ENCODE measurements at places on chromosomes 16 and 17.

GRCh38 chr17:7836596-7837407, 2.8 kb downstream of the KDM6B start:
- peak overlapping the region; percentile 98 for H3K27ac ChIP-seq
- H3K4me3 ChIP-seq = no peak overlapping the region
- no peaks in the 10 kb centered on the region for H3K27me3 ChIP-seq
- peaks cover 56% of the 10 kb centered on the region for H3K4me1 ChIP-seq
- DNase-seq = peak; percentile 84

GRCh38 chr17:64158831-64159590, 29.1 kb upstream of the ERN1 start:
- no peak overlapping the region for H3K4me3 ChIP-seq
- no peak for DNase-seq
- H3K36me3 ChIP-seq = no peaks in the 10 kb centered on the region
- H3K4me1 ChIP-seq = peaks cover 5% of the 10 kb centered on the region

GRCh38 chr17:76260220-76260619, 4.9 kb upstream of the UBALD2 start:
- H3K36me3 ChIP-seq = no peaks in the 10 kb centered on the region
- H3K4me3 ChIP-seq = no peak overlapping the region
- DNase-seq = peak; percentile 8
- peaks cover 38% of the 10 kb centered on the region for H3K4me1 ChIP-seq

DNA sequence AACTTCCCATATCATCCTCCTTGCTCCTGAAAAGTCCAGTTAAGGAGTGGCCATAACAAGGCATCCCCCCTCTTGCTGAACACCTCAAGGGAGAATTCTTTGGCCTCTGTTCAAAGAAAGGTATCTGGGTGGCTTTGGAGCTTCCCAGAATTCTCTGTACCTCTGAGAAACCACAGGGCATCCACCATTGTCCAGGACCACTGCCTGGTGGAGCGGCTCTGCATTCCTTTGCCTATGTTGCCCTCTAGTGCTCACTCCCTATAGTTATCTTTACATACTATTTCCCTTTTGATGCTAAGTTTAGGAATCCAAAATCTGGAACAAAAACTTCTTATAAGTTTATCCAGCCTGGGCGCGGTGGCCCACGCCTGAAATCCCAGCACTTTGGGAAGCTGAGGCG, 30.3 kb downstream of the CHD9NB start:
- no peaks in the 10 kb centered on the region for H3K36me3 ChIP-seq
- H3K4me3 ChIP-seq = no peak overlapping the region
- no peak overlapping the region for H3K27ac ChIP-seq
- no peak for DNase-seq

GRCh38 chr17:75827308-75828075, 16.7 kb downstream of the UNC13D start:
- H3K4me3 ChIP-seq = no peak overlapping the region
- H3K36me3 ChIP-seq = peaks cover 28% of the 10 kb centered on the region
- peak overlapping the region; percentile 59 for H3K27ac ChIP-seq
- DNase-seq = peak; percentile 72
- no peaks in the 10 kb centered on the region for H3K27me3 ChIP-seq

- H3K4me1 ChIP-seq = peaks cover 19% of the 10 kb centered on the region
- H3K27me3 ChIP-seq = no peaks in the 10 kb centered on the region
- no peaks in the 10 kb centered on the region for H3K36me3 ChIP-seq
- peak within 1 kb of the TSS; percentile 9 for H3K27ac ChIP-seq
Observed at GRCh38 chr17:45432405-45433158, at the start of gene ARHGAP27. ARHGAP27 (minus strand) TSS chr17:45432870; CDS start chr17:45430279, 2,591 bp downstream.

DNA sequence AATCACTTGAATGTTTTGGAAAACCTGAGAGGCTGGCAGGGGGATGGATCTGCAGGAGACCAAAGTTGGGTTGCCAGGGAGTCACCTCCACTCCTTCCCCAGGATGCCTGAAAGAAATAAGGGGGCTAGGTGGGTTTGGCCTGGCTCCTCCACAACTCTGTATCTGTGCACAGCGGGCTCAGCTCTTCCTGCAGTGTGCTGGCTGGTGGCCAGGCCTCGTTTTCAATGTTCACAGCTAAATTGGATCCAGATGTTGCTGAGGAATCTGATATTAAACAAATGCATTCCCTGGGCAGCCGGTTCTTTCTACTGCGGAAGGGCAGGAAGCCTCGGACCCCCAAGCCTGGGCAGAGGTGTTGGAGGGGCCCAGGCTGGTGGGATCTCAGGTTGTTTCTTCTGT, 106.2 kb downstream of the N4BP1 start:
- DNase-seq = no peak
- H3K27ac ChIP-seq = no peak overlapping the region
- no peaks in the 10 kb centered on the region for H3K27me3 ChIP-seq
- H3K36me3 ChIP-seq = no peaks in the 10 kb centered on the region

DNA sequence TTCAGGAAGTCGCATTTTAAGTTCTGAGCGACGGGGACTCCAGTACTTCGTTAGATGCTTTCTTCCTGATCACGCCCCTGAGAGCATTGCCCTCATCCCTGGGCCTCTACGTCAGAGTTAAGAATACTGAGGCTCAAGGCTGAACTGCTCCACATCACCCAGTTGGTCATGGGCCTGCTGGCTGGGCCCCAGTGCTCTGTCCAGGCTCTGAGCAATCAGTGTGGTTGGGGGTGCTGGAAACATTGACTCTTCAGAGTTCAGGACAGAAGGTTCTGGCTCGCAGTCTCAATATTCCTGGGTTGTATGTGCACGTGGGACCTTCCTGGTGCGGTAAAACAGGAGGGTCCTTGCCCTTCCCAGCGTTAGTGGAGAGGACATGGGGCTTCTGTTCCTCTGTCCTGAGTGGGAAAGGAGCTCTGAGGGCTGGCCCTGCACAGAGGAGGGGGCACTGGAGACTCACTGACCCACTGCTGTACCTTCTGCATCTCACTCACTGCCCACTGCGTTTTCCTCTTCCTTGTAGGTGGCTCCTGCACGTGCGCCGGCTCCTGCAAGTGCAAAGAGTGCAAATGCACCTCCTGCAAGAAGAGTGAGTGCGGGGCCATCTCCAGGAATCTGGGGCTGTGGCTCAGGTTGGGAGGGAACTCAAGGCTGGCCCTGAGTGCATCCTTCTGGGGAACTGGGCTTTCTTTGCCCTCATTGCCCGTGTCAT, 518 bp downstream of the MT1E start:
- no peaks in the 10 kb centered on the region for H3K36me3 ChIP-seq
- H3K27me3 ChIP-seq = peaks cover 10% of the 10 kb centered on the region
- no peak overlapping the region for H3K27ac ChIP-seq
- H3K4me3 ChIP-seq = peak overlapping the region; percentile 48

- H3K27ac ChIP-seq = no peak overlapping the region
- no peaks in the 10 kb centered on the region for H3K27me3 ChIP-seq
- no peak overlapping the region for H3K4me3 ChIP-seq
- no peaks in the 10 kb centered on the region for H3K4me1 ChIP-seq
- no peaks in the 10 kb centered on the region for H3K36me3 ChIP-seq
- DNase-seq = no peak
Observed at GRCh38 chr16:48999508-48999907, 282.1 kb downstream of the CBLN1 start.

DNA sequence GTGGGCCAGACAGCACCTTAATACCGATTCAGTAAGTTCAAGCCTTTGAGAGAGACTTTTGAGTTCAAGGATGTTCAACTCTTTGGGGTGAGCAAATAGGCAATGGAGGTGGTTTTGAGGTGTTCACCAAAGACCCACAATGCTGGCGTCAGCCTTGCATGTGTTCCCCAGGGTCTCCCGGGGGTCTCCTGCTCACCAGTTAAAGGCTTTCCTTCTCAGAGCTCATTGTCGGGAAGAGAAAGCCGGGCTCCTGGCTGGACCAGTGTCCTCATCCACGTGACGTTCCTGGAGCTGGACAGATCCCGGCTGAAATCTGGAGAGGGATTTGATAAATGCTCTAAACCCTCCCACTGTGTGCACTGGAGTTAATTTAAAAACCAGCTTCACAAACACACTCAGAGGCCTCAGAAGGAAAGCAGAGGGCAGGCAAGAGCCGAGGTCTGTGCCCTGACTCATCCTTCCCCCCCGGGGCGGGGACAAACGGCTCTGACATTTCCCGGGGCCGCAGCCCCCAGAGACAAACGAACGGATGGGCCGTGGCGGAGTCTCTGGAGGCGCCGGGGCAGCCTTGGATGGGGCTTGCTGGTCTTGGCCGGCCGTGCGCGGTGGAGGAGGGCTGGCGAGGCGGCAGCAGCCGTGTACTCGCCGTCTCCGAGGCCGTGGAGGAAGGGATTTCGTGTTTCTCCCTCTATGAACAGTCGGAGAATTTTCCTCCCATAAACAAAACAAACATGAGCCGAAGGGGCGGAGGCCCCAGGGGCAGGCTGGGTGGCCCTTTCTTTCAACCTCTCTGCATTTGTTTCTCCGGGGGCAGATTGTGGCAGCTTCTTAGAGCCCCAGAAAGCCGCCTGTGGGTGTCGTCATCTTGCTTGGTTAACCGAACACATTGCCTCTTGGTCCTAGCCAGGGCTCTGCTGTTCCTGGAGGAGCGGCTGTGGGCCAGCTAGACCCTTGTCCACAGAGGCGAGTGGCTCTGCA, 94.2 kb downstream of the NTN1 start:
- H3K36me3 ChIP-seq = no peaks in the 10 kb centered on the region
- H3K27ac ChIP-seq = no peak overlapping the region
- no peak for DNase-seq
- H3K4me3 ChIP-seq = no peak overlapping the region
- no peaks in the 10 kb centered on the region for H3K4me1 ChIP-seq
- no peaks in the 10 kb centered on the region for H3K27me3 ChIP-seq

GRCh38 chr17:2009737-2010136, 15.4 kb downstream of the RTN4RL1 start:
- no peaks in the 10 kb centered on the region for H3K36me3 ChIP-seq
- no peak for DNase-seq
- H3K4me1 ChIP-seq = no peaks in the 10 kb centered on the region
- no peak overlapping the region for H3K4me3 ChIP-seq
- H3K27me3 ChIP-seq = no peaks in the 10 kb centered on the region
- no peak overlapping the region for H3K27ac ChIP-seq

GRCh38 chr17:34126965-34127364, 128.1 kb upstream of the CCL2 start:
- H3K4me3 ChIP-seq = no peak overlapping the region
- no peaks in the 10 kb centered on the region for H3K4me1 ChIP-seq
- DNase-seq = no peak
- H3K27me3 ChIP-seq = peaks cover 5% of the 10 kb centered on the region
- H3K36me3 ChIP-seq = no peaks in the 10 kb centered on the region

- H3K4me1 ChIP-seq = peaks cover 22% of the 10 kb centered on the region
- no peak for DNase-seq
- no peaks in the 10 kb centered on the region for H3K27me3 ChIP-seq
- peak overlapping the region; percentile 76 for H3K27ac ChIP-seq
- H3K4me3 ChIP-seq = peak overlapping the region; percentile 86
- no peaks in the 10 kb centered on the region for H3K36me3 ChIP-seq
Observed at GRCh38 chr16:48365025-48365600, 20.1 kb downstream of the SIAH1 start.

DNA sequence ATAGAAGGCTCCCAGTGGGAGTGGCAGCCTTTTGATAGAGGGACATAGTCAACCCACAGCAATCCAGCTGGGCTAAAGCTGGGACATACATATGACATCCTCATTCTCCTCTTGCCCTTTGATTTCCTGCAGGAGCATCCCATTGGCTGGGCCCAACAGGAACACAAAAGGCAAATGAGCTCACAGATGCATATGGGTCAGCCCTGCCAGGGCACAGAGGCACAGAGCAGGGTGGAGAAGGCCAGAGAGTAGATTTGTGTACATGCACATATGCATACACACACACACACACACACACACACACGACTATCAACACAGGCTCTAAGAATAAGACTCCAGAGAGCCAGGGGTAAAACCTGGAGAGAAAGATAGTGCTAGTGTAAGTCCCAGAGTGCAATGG, 58.6 kb downstream of the MMD start:
- H3K4me3 ChIP-seq = no peak overlapping the region
- H3K36me3 ChIP-seq = no peaks in the 10 kb centered on the region
- DNase-seq = no peak
- H3K27me3 ChIP-seq = peaks cover 3% of the 10 kb centered on the region
- no peaks in the 10 kb centered on the region for H3K4me1 ChIP-seq
- no peak overlapping the region for H3K27ac ChIP-seq

DNA sequence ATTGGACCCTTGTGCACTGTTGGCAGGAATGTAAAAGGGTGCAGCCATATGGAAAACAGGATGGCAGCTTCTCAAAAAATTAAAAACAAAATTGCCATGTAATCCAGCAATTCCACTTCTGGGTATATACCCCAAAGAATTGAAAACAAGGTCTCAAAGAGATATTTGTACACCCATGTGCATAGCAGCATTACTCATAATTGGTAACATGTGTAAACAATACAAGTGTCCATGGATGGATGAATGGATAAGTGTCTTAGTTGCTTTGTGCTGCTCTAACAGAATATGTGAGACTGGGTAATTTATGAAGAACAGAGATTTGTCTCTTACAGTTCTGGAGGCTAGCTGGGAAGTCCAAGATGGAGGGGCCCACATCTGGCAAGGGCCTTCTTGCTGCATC, 3.8 kb upstream of the RUNDC3A start:
- no peak overlapping the region for H3K27ac ChIP-seq
- H3K27me3 ChIP-seq = peaks cover 3% of the 10 kb centered on the region
- H3K4me3 ChIP-seq = no peak overlapping the region

DNA sequence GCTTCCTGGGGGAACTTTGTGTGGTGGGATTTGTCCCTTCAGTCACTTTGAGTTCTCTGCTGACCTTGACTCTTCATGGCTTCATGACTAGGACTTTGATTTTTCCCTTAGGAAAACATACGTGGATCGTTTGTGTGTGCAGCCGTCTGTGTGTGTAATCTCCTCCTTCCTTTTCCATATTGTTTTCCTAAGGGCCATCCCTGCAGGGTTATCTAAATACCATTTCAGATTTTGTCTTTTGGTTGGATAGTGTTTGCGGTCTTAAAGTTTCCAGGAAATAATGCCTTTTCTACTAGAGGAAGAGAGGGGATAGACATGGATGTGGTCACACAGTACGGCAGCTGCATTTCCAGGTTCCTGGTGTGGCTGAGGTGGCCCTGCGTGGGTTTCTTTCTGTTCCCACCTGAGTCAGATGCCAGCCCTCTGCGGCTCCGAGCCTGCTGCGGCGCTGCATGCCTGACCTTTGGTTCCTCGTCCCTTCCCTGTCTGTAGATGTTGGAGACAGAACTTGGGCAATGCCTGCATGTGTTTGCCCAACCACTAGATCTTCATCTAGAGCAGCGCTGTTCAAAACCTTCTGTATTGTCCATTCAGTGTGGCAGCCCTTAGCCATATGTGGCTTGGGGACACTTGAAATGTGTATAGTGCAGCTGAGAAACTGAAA, 72.0 kb upstream of the LGALS9 start:
- no peak for DNase-seq
- no peaks in the 10 kb centered on the region for H3K36me3 ChIP-seq
- no peaks in the 10 kb centered on the region for H3K4me1 ChIP-seq
